Panc1 (cell line): ENCODE measurements at places on chromosomes 2 and 18. TPM values are rescaled to one million over a fixed set of nuclear protein-coding genes. Genes with fewer than 3 reads are reported as not detected.

MRO gene
- total RNA-seq, result not detected

TUBA4B gene
- not detected for total RNA-seq

ALLC gene
- total RNA-seq, result not detected

KANSL3 gene
- total RNA-seq, result 50.3 TPM

CRYBA2 gene
- not detected for total RNA-seq

ROCK1 gene
- 36.2 TPM for total RNA-seq

LRRC30 gene
- total RNA-seq, result not detected

BCL11A gene
- total RNA-seq, result 0.33 TPM

MAP4K4 gene
- 68.5 TPM for total RNA-seq

PLEKHB2 gene
- total RNA-seq, result 72.0 TPM
